H1 (cell line): ENCODE measurements at places on chromosomes 7 and 10. TPM values are rescaled to one million over a fixed set of nuclear protein-coding genes. Genes with fewer than 3 reads are reported as not detected.

The JAKMIP3 gene
- 0.84 and 0.91 TPM in 2 replicates for total RNA-seq

The PRKG1 gene
- total RNA-seq = 15.2 and 16.0 TPM in 2 replicates

GRCh38 chr7:143279186-143280098, 5.3 kb upstream of the TMEM139 start:
- DNase-seq = no peak

DNA sequence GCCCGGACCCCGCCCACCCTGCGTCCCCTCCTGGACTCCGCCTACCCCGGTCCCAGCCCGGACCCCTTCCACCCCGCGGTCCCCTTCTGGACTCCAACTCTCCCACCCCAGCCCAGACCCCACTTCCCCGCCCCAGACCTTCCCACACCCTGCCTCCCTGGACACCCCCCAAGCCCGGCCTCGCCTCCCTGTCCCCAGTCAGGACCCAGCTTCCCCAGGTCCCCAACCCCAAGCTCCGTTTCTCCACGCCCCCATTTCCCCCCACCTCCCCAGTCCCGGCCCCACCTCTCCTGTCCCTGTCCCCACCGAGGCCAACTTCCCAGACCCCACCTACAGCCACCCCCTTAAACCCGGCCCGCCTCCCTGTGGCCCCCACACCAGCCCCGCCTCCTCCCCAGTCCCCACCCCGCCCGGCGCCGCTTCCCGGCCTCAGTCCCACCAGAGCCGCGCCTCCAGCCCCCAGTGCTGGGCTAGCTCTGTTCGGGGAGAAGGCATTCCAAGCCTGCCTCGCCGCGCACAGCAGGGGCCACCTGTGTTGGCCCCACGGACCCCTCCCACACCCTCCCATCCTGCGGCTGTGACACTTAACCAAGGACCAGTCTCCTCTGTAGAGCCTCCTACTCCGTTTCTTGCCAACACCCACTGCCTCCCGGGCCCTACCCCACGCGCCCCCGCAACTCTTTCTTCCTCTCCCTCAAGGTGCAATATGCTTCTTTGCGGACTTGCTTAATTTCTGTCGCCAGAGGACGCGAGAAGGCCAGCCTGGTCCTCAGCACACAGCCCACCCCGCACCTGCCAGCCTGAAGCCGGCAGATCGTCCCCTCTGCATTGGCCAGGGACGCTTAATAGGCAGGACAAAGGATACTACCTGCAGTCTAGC, 736 bp upstream of the ITIH5 start:
- DNase-seq = no peak

GRCh38 chr10:76975126-76975525, 662.5 kb downstream of the KCNMA1 start:
- no peak for DNase-seq

GRCh38 chr7:54338319-54338718, 203.9 kb upstream of the VSTM2A start:
- DNase-seq = no peak

DNA sequence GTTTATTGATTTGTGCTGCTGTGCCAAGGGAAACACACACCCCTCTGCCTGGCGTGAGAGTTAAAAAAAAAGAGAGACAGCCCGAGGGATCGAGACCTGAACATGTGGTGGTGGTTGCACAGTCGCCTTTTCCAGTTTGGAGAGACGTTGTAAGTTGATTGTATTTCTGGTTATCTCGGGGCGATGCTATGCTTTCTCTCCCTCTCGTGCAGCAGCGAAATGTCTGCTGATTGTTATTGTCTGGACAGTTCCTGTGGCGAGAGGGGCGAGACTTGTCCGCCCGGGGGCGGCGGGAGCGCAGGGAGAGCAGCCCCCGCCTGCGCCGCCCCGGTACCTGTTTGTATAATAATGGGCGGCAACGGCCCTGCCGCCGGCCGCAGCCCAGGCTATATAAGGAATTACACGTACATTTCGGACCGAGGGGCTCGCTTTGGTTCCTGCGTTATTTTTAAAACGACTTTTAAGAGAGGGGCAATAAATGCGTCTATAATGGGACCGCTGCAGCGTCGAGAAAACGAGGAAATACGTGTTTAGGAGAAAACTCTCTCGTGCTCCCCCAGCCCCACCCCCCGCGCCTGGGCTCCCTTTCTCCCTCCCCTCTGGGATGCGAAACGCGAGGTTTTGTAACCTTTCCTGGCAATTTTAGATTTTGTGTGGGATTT, 1.7 kb downstream of the ZEB1 start:
- DNase-seq = no peak
